ENCODE measurements at places on chromosomes 11 and 22.

GRCh38 chr11:8243458-8243857 is 20.2 kb downstream of the LMO1 start:
- DNase-seq, result no peak

DNA sequence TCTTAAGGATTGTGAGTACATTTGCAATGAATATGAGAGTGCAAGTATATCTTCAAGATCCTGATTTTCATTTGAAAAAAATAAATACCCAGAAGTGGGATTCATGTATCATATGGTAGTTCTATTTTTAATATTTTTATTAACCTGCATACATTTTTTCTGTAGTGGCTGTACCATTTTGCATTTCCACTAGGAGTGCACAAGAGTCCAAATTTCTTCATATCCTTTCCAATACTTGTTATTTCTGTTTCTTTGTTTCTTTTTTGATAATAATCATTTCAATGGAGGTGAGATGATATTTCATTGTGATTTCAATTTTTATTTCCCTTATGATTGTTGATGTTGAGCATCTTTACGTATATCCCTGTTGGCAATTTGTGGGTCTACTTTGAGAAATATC is 759.8 kb upstream of the CNTN5 start:
- no peak for DNase-seq

DNA sequence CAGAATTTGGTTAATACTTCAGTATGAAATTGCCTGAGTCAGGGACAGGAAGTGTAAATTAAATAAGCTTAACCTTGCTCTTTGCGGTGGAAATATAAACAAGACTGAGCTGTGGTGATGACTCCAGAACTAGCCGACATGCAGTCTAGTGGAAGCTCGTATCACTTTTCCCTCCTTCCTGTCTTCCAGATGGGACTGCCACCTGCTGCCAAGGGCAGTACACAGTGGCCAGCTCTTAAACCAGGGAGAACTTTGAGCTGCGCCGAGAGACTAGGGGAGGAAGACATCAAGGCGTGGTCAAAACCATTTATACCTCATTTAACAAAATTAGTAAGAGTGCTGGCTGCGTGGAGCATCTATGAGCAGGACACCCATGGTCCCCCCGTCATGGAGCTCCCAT is 31.3 kb upstream of the CTTN start:
- DNase-seq, result no peak

DNA sequence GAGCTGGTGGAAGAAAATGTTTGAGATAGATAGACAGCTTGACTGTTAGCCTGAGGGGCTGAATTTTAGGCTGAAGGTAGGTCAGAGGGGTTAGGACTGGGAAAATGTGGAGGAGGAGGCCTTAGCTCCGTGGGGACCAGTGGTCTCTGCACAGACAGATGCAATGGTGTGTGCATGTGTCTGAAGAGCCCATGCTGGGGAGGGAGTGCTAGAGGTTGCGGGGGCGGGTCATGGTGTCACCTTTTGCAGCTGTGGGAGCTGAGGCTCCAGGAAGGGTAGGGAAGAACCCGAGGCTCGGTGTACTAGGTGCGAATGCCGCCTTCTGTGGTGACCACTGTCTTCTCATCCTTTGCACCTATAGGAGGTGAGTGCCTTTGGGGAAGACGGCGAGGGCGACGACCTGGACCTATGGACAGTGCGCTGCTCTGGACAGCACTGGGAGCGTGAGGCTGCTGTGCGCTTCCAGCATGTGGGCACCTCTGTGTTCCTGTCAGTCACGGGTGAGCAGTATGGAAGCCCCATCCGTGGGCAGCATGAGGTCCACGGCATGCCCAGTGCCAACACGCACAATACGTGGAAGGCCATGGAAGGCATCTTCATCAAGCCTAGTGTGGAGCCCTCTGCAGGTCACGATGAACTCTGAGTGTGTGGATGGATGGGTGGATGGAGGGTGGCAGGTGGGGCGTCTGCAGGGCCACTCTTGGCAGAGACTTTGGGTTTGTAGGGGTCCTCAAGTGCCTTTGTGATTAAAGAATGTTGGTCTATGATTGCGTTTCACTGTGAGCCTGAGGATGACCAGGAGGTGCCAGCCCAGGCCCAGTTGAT is 1.6 kb downstream of the SDF2L1 start:
- DNase-seq, result no peak

DNA sequence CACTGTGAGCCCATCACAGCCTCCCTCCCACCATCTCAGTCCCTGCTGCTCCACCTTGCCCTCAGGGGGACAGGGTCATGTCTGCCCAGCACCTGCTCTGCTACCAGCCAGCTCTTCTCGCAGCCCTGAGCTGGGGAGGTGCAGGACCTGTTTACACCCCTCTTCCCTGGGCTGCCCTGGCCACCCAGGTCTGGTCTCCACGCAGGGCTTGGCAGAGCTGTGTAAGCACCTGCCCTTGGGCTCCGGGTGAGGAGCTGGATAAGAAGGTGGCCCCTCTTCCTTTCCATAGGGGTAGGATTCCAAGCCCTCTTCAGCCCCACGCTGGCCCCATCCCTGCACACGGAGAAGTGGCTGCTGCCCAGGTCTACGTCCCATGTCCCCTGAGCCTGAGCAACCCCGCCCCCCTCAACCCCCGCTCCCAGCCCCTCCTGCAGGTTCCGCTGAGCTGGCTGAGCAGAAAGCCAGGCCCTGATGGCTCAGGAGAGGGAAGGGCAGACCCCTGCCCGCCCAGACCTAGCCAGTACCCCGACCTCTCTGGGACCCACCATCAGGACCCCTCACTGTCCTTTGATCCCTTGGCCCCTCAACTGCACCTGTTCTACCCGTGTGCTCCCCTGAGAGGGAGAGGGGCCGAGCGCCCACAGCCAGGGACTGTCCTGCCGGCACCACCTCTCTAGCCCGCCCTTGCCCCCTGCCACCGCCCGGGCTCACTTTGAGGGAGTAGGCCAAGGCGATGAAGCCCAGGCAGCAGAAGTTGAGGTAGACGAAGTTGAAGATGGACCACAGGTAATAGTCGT is 3.2 kb downstream of the IFITM10 start:
- DNase-seq, result no peak

GRCh38 chr11:45239733-45240132 is 46.4 kb downstream of the SYT13 start:
- no peak for DNase-seq

- DNase-seq, result no peak
Observed at GRCh38 chr11:8389029-8389996, 125.6 kb upstream of the LMO1 start.

DNA sequence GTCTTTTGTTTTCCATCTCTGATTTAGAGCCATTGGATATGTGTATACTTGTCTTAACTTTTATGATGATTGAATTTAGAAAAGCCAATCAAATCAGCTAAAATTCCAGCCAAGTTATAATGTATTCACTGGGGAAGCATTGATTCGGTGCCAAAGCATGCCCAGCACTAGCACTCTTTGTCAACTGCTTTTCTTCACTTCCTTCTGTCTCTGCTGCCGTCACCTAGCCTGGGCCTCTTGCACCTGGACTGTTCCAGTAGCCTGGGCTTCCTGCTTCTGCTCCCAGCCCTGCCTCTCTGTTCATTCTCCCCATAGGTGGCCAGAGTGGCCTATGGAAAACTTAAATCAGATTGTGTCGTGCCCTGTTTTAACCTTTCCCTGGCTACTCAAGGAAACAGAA is 80.7 kb downstream of the NAV2 start:
- no peak for DNase-seq

DNA sequence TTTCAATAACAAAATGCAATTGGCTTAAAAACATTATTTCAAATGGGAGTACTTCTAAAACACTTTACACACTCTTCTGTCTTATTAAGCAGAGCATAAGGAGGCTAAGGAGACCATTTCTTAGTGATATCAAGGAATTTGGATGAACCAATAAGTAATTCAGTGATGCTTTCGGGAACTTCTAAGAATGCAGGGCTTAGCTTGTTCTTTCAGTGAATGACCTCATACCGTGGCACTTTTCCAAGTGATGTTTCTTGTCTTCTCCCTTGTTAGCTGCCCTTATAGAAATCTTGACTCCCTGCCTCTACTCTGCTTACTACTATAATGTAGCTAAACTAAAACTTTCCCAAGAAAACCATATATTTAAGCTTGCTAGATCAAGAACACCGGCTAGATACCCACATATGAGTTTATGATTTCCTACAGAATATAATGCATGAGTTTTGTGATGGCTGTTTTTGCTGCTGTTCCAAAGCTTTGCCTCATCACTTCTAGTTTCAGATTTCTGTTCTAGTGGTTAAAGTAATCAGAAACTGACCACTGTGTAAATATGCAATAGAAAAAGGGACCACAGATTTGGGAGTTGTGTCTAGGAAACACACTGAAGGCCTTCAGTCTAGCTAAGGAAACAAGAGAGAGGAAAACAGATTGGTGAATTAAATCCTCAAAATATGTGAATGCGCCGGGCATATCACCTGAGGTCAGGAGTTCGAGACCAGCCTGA is 37.5 kb upstream of the STK33 start:
- no peak for DNase-seq

GRCh38 chr11:1336836-1337646 is 27.6 kb upstream of the TOLLIP start:
- no peak for DNase-seq

DNA sequence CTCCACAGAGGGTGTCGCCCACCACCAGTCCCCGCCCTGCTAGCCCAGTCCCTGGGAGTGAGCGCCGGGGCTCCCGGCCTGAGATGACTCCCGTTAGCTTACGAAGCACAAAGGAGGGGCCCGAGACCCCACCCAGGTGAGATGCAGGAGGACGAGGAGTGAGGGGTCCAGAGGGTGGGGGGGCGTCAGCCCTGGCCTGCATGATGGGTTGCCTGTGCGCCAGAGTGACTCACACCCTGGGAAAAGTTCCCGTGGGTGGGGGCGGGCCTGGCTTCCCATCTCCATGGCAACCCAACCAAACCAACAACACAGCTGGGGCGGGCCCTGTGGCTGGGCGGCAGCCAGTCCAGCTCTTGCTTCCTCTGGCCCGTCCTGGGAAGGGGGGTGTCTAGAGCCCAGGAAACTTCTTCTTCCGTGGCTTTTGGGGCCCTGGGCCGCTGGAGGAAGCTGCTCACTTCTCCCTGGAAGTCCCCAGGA is 4.5 kb downstream of the GAS2L1 start:
- DNase-seq, result peak; percentile 57

- DNase-seq, result no peak
Observed at GRCh38 chr11:94305146-94305545, 766 bp downstream of the IZUMO1R start.

- DNase-seq, result no peak
Observed at GRCh38 chr11:38315151-38315550, 1717.1 kb upstream of the RAG2 start.

DNA sequence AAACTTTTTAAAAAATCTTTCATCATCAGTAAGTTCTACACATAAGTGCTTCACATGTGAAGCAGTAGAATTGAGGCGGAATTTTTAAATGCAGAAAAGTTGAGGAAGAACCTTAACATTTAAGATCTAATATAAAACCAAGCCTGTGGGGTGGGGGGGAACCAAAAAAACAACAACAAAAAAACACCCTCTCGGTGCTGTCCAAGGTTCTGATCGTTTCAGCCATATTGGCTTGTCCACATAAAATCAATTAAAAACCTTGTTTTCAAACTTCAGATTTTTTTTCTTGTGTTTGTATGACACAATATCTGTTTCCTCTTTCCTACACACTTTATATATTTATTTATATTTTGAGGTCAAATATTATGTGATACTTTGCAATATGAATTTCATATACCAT is 130.0 kb downstream of the WNT7B start:
- no peak for DNase-seq

DNA sequence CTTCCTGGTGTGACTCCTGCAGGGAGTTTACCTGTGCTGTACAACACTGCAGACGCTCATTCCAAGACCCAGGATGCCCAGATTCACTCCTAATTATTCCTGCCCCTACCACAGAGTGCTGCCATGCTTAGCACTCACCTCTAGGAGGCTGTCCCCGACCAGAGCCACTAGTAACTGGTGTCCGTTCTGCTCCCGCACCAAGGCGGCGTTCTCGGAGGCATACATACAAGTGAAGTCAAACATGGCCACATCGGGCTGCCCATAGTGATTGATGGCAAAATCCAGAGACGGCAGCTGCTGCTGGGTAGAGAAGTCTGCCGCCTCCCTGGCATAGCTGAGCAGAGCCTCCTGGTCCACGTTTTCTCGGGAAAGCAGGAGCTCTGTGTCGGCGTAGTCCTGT is 122.3 kb upstream of the BID start:
- no peak for DNase-seq

DNA sequence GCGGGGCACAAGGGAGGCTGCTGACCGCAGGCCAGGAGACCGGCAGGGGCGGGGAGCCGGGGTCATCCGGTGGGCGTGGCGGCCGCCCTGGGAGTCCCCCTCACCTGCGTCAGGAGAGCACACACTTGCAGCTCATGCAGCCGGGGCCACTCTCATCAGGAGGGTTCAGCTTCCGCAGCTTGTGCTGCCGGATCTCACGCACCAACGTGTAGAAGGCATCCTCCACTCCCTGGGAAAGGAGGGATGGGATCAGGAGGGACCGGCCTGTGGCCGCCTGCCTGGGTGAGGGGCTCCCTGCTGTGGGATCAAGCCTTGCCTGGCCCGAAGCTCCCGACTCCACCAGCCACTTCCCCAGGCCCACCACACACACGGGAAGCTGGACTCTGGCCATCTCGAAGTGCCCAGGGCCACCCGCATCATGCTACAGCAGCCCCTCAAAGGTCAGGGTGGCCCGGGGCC is 2.8 kb downstream of the HRAS start:
- no peak for DNase-seq

Data from NCI-H1417 (cell line).